T-cell (primary cell): ENCODE measurements at places on chromosomes 5 and 9. TPM values are rescaled to one million over a fixed set of nuclear protein-coding genes. Genes with fewer than 3 reads are reported as not detected.

SPINK7 gene
- not detected for total RNA-seq

NMUR2 gene
- not detected for total RNA-seq

BARHL1 gene
- total RNA-seq = not detected

TRPM3 gene
- total RNA-seq = not detected

MCIDAS gene
- total RNA-seq = not detected

SPINK5 gene
- 0.07 TPM for total RNA-seq

PFN3 gene
- not detected for total RNA-seq

HTR4 gene
- total RNA-seq = not detected

CYLC2 gene
- not detected for total RNA-seq

SLC6A18 gene
- not detected for total RNA-seq

GRHPR gene
- total RNA-seq = 63.8 TPM

SYNPO gene
- total RNA-seq = 1.0 TPM

CRHBP gene
- 0.93 TPM for total RNA-seq
